ENCODE measurements at places on chromosomes 5 and 9. TPM values are rescaled to one million over a fixed set of nuclear protein-coding genes. Genes with fewer than 3 reads are reported as not detected.

GRCh38 chr5:115939059-115939458, 23.2 kb upstream of the LVRN start:
- no peaks in the 10 kb centered on the region for H3K27me3 ChIP-seq
- DNase-seq = no peak
- no peak overlapping the region for H3K4me3 ChIP-seq
- H3K27ac ChIP-seq = no peak overlapping the region
- H3K36me3 ChIP-seq = no peaks in the 10 kb centered on the region
- H3K4me1 ChIP-seq = no peaks in the 10 kb centered on the region

Gene SLC25A2
- total RNA-seq = not detected

DNA sequence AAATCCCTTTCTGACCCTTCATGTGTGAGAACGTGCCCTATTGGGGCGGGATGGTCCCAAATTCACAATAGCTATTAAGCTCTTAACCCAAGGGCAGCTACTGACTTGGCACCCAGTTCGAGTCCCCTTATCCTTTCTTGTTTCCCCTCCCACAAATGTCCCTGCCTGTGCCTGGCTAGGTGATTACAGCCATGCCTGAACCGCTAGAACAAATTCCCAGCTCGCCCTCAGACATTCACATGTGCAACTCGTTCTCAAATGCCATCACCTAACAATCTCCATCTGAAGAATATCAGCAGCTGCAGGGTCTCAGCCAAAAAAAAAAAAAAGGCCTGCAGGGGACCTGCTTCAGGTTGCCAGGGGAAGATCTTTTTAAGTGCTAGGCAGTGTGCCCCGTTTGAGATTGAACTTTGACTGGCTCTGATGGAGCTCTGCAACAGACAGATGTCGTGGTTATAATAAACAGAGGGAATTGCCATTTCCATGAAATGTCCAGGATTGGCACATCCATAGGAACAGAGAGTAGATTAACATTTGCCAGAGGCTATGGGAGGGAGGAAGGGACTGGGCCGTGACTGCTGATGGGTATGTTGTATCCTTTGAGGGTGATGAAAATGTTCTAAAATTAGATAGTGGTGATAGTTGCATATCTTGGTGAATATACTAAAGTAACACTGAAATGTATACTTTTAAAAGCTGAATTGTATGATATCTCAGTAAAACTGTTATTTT, 347.2 kb upstream of the WWC1 start:
- H3K36me3 ChIP-seq = no peaks in the 10 kb centered on the region
- peak overlapping the region; percentile 8 for H3K27ac ChIP-seq
- peaks cover 21% of the 10 kb centered on the region for H3K4me1 ChIP-seq
- no peak for DNase-seq
- H3K4me3 ChIP-seq = no peak overlapping the region

Gene LCNL1
- 54.0 TPM for total RNA-seq

DNA sequence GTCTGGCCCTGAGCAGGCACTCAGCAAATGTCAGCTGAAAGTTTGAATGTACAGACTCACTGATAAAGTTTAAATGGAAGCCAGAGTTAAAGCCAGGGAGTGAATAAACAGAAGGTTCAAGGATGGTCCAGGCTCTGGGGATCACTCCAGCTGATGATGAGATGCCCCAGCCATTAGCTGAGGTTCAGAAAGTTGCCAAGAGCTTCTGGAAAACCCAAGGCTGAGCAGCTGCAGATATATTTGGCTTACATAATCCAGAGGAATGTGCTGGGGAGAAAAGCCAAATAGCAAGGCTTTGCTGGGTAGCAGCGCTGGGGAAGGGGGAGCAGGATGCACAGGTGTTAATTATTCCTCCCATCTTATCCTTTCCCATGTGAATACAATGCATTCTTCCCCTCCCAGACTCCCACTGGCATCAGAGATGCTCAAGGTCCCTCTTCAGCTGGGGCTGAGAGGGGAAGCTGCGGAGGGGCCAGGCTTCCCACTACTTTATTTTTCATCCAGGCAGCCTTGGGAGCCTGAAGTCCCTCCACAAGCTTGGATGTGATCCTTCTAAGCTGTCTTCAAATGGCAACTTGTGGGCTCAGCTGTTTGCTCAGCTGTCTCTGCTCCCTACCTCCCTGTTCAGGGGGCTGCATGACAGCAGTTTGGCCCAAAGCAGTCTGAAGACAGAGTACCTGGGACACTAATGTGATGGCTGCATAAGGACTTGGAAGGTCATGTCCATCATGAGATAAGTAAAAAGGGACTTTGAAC, 341.2 kb downstream of the TRIM32 start:
- peak; percentile 44 for DNase-seq
- H3K4me3 ChIP-seq = no peak overlapping the region
- H3K4me1 ChIP-seq = no peaks in the 10 kb centered on the region
- no peaks in the 10 kb centered on the region for H3K36me3 ChIP-seq

Gene IFNA2
- total RNA-seq = not detected

DNA sequence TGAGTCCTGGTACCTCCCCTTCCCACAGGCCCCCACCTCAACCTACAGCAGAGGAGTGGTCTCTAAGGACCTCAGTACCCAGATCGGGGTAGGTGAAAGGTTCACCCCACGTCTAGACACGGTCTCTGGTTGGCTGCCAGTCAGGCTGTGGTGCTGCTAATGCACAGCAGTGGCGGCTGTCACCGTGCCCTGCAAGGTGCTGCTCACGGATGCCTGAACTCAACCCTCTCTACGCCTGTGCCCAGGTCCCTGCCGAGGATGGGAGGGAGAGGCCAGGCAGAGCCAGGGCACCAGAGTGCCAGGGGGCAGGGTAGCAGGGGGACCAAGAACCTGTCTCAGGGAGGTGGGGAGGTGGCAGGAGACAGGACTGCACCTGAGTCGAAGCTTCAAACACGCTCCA, 14.3 kb downstream of the IER5L start:
- peaks cover 33% of the 10 kb centered on the region for H3K4me1 ChIP-seq
- H3K27ac ChIP-seq = peak overlapping the region; percentile 82
- no peaks in the 10 kb centered on the region for H3K27me3 ChIP-seq
- no peak for DNase-seq

Gene PDZD2
- total RNA-seq = 22.1 TPM

DNA sequence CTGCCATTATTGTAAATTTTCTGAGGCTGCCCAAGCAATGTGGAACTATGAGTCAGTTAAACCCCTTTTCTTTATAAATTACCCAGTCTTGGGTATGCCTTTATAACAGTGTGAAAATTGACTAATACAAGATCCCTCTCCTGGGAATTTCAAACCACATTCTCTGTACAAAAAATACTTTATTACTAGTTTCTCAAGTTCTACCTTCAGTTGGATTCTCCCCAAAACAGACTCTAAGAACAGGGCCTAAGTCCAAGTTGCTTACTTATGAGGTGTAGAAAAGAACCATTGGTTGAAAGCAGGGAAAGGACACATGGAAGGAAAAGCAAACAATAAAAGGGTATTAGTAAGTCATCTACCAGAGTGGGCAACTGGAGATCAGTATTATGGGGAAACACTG, 343.2 kb downstream of the TMEM232 start:
- no peaks in the 10 kb centered on the region for H3K4me1 ChIP-seq
- H3K36me3 ChIP-seq = no peaks in the 10 kb centered on the region

Data from spinal cord (tissue), 10 donors.